Pancreas (tissue), 10 donors: ENCODE measurements at places on chromosomes 5 and 9. TPM values are rescaled to one million over a fixed set of nuclear protein-coding genes. Genes with fewer than 3 reads are reported as not detected.

GRCh38 chr5:144017119-144017518 lies 153.3 kb downstream of the YIPF5 start:
- DNase-seq = no peak

DNA sequence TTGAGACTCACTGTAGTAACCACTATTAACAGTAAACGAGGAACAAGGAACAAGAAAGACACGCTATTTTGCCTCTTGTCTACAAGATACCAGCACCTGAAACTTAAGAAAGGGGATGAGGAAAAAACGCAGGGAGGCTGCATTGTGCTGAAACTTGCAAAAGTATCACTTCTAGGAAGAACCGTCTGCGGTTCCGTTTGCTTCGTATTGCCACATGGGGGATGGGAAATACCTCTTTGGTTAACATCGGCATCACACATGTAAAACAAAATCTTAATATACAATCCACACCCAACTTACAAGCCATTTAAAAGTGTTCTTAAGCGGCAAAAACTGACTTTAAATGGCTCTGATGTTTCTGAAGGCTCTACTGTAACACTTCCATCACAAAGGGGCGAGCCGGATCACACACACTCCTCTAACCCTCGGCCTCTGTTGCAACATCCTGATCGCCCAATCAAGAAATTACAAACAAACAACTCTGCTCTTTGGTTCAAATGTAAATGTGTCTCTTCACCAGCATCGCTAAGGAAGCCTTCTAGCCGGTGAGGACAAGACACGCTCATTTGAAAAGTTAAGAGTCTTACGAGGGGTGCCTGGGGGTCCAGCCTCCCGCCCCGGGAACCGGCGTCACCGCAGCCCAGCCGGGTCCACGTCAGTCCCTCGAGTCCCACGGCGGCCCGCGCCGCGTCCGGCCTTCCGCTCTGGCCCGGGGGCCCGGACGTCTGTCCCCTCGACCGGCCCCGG lies 621 bp downstream of the SEC16A start:
- DNase-seq = no peak

GRCh38 chr9:138080979-138081378 lies 203.4 kb downstream of the CACNA1B start:
- DNase-seq = peak; percentile 6

- DNase-seq = peak; percentile 59
Observed at GRCh38 chr9:38039907-38040682, 28.9 kb downstream of the SHB start.

- no peak for DNase-seq
Observed at GRCh38 chr5:102211165-102211564, 84.9 kb downstream of the SLCO4C1 start.

GRCh38 chr9:120153258-120153657 lies 426.7 kb downstream of the CDK5RAP2 start:
- no peak for DNase-seq

DNA sequence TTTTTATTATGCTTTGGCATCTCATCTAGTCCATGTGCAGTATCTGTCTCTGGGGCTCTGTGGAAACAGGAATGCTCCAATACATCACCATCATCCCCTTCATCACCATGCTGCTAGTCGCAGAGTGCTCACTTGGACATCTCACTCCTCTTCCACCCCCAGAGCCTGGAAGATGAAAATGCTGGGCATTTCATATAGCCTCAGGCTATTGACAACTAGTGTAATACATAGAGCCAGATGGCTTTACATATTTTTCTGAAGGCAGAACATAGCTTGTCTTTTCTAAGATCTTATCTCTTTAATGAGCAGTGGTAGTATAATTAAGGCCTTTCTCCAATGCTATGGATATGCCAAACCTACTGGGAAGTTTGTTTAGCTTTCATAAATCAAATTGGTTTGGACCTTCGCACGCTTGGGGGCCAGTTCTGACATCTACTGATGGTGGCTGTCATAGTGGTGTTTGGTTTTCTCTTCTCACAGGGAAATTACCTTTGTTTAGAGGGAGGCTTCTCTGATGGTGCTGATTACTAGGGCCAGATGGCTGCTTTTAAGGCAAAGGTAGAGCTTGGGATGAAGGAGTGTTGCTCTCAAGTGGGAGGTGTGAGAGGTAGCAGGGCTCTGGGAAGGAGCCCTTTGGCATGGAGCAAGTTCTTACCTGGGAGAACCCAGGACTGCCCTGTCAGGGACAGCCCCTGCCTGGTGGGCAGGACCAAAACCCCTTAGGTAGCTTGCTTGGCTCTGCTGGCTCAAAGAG lies 63.1 kb upstream of the CXCL14 start:
- DNase-seq = no peak

DNA sequence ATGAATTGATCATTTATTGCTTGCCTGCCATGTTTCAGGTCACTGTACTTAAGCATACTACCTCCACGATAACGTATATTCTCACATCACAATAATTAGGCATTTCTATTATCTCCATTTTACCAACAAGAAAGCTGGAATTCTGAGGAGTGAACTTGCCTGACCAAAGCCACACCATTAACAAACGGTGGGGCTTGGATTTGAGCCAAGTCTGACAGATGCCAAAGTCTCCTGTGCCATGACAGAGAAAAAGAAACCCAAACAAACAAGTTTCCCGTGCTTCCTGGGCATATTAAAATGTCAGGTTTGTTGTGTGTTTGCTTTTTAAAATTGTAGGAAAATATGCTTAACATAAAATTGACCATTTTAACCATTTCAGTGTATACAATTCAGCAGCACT lies 40.8 kb upstream of the KCNV2 start:
- no peak for DNase-seq

DNA sequence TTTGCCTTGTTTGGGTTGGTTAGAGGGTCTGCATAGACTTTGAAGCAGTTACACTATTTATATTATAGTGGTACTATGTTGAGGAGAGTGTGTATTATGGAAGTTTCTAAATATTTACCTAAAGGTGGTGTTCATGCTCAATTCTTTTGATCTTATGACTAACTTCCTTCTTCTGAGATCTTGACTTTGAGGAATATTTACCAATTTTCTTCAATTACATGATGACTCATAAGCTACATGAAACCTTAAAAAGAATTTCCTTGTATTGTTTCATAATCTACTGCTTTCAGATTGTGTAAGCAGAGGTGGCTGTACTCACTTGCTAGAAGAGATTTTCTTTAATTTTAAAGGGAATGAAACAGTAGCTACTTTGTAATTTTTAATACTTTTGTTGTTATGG lies 276.1 kb downstream of the TAF11L14 start:
- DNase-seq = no peak

GRCh38 chr9:131049829-131050715 lies 41.1 kb downstream of the LAMC3 start:
- no peak for DNase-seq

DNA sequence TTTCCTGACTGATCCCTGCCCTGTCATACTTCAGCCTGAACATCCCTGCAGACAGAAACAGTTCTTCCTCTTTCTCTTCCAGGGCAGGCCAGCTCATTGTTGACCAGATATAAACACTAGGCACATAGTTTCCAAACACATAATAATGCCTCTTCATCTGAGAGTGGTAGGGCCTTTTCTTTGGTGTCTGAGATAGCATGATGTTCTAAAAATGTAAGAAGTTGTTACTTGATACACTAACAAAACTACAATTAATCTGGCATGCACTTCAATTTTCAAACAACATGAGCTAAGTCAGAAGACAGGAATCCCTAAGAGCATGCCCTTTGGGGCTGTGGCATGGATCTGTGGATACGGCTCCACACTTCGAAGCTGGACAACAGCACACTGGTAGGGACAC lies 246.6 kb downstream of the SPOCK1 start:
- no peak for DNase-seq

GRCh38 chr9:108473209-108474112 lies 382.3 kb downstream of the ACTL7B start:
- no peak for DNase-seq

DNA sequence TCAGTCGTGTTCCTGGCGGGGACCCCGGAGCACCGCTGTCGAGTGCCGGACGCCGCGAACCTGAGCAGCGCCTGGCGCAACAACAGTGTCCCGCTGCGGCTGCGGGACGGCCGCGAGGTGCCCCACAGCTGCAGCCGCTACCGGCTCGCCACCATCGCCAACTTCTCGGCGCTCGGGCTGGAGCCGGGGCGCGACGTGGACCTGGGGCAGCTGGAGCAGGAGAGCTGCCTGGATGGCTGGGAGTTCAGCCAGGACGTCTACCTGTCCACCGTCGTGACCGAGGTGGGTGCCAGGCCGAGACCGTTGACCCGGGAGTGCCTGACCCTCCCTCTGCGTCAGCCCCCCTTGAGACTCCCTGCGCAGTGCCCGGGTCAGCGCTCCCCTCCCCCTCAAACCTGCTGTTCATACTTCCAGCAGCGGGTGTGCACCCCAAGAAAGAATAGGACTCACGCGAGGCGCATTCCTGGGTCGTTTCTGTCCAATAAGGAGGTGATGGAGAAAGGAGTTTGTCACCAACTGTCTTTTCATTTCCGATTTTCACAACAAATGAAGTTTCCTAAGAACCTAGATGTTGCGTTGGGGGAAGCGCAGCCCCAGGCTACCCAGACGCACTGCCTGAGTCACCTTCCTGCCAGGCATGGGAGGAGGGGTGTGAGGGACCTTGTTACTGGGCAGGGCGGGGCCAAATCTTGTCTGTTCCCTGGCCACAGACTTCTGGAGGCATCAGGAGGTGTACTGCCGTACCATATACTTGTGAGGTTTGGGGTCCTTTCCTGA lies 722 bp downstream of the SLC22A4 start:
- DNase-seq = no peak

GRCh38 chr5:54643685-54644106 lies 126.1 kb downstream of the SNX18 start:
- DNase-seq = no peak

DNA sequence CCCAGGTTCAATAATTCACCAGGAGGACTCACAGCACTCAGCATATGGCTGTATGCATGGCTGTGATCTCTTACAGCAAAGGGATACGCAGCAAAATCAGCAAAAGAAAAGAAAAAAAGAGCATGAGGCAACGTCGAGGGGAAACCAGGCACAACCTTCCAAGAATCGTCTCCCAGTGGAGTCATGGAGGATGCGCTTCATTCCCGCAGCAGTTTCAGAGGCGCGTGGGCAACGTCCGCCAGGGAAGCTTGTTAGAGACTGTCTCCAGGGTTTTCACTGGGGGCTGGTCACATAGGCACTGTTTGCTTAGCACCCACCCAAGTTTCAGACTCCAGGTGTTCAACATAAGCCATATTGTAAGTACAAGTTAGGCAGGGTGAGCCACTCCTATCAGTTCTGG lies 44.6 kb downstream of the NSG2 start:
- DNase-seq = no peak

DNA sequence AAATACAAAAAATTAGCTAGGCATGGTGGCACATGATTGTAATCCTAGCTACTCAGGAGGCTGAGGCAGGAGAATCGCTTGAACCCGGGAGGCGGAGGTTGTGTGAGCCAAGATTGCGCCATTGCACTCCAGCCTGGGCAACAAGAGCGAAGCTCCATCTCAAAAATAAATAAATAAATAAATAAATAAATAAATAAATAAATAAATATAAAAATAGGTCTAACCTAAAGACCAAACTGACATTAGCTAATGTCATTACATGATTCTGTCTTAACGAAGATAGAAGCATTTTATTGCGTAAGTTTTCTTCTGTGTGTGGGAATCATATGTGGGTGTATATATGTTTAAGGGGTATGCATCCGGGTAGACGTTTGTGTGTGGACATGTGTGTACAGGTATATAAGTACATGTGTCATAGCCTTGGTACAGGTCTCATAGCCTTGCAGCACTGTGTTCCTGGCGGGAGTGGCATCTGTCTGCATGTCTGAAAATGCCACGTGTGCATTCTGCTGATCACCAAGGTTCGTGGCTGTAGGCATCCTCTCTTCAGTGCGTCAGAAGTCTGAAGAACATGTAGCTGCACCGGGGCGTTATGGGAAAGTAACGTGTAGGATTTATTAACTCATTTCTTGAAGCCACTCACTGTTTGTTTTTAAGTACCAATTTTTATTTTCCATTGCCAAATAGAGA lies 298.1 kb downstream of the NR3C1 start:
- DNase-seq = no peak

GRCh38 chr5:1783216-1783554 lies 16.5 kb downstream of the MRPL36 start:
- no peak for DNase-seq

Gene ELOVL7
- 6.7 TPM for total RNA-seq

Gene CATSPER3
- 1.3 TPM for total RNA-seq

Gene FBXO4
- 10.5 TPM for total RNA-seq

Gene PGM5
- total RNA-seq = 2.3 TPM

Gene CDO1
- 3.1 TPM for total RNA-seq

Gene PRRX2
- total RNA-seq = 0.16 TPM

Gene FCN2
- 0.23 TPM for total RNA-seq

Gene PROB1
- total RNA-seq = 0.34 TPM

Gene SPINK13
- total RNA-seq = not detected

Gene PCDHB16
- total RNA-seq = 1.0 TPM

Gene PCDHGA2
- total RNA-seq = 1.6 TPM
